Kidney capillary endothelial cell (primary cell): ENCODE measurements at places on chromosomes 2 and 18.

DNA sequence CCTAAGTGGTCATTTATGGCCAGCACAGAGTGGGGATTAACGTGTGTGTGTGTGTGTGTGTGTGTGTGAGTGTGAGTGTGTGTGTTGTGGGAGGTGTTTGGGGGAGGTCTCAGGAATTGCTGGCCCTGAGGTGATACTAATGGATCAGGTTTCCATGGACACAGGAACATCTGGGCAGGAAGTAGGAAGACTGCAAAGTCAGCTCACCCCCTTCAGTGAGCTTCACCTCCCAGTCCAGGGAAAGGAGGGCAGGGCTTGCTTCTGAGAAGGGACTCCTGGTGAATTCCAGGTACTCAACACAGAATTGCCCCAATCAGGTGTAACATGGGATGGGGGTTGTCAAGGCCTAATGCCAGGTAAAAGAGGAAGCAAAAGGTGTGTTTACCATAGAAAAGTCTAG is 30.3 kb upstream of the IL1R1 start:
- DNase-seq, result no peak

DNA sequence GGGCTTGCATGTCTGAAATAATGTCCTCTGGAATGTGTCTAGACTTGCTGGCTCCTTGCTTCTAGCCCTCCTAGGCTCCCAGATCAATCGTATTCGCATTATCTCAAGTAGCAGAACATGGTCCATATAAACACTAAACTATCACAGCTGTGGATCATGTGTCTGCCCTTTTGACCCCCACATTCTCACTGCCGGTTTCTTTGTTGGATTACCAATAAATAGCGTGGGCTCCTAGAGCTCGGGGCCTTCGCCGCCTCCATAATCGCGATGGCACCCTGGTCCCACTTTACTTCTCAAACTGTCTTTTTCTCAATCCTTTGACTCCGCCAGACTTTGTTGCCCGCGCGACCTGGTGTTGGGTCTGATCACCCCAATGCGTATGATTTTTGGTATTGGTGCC is 6.3 kb upstream of the SCYGR8 start:
- no peak for DNase-seq

DNA sequence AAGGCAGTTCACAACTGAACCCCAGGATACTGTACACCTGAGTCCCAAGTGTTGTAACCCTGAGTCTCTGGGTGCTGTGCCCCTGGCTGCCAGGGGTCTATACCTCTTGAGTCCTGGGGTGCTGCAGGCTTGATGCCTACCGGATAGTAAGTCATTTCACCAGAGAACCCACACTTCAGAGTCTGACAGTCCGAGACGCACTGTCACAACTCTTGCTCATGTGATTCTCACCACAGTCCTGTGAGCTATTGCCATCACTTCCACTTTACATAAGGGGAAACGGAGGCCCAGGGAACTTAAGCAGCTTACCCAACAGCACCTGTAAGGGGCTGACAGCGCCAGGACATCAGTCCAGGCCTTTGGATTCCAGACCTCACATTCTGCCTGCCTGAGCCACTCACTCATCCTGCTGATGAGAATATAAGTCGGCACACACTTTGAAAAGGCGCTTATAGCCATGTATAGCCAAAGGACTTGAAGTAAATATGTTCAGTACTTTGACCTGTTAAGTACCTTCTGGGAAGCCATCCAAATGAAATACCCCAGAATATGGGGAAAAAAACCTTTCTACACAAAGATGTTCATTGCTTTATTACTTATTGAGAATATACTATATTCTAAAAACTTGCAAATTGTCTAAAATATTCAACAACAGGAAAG is 180.7 kb upstream of the ID2 start:
- DNase-seq, result no peak

DNA sequence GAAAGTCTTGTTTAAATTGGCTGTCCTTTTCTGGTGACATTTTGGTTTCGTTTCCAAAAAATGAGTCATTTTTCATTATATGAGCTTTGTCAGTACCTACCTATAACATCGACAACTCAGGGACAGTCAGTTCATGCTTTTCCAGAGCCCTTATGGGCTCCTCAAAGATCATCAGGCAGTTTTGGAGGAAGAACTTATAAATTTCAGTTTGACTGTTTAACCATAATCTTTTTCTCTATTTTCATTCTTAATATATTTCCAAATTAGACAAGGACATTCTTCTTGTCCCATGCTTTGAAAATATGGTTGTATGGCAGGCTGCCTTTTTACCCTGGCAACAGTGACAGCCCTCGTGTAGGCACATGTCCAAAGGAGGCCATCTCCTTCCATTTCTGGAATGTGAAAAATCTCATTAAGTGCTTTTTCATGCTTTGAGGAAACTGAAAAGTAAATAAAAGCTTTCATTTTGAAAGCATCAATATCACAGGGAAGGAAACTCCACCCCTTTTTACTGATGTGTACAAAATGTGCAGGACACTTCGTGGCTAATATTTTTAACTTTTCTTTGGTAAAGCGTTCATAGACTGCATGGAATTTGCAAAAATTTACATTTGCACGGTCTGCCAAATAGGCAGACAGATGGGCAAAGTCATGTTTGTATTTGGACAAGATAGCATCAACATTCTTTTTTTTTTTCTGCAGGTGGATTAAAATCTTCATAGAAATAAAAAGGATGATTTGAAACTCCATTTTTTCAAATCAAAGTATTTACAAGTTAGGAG is 7.2 kb upstream of the PROC start:
- DNase-seq, result no peak

GRCh38 chr18:37107748-37108522 is 279.0 kb downstream of the KIAA1328 start:
- DNase-seq, result no peak

- peak; percentile 65 for DNase-seq
Measured at GRCh38 chr18:59814891-59815290, 84.9 kb upstream of the PMAIP1 start.

DNA sequence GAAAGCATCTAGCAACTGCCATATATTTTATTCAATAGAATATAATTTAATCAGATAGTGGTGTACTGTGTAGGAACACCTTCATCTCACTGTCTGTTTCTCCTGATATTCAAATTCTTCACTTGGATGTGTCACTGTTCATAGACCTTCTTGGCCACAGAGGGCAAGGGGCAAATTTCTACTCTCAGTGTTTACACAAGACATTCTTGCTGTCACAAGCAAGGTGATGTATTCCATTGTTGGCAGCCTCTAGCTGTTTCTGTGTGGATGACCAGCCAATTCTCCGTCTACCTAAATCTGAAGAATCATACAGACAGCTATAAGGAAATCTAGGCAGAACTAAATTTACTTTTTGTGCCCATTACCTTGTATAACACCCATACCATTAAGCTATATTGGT is 948.3 kb downstream of the CNTNAP5 start:
- DNase-seq, result no peak

GRCh38 chr18:27428120-27428519 is 243.0 kb upstream of the CHST9 start:
- DNase-seq, result no peak

DNA sequence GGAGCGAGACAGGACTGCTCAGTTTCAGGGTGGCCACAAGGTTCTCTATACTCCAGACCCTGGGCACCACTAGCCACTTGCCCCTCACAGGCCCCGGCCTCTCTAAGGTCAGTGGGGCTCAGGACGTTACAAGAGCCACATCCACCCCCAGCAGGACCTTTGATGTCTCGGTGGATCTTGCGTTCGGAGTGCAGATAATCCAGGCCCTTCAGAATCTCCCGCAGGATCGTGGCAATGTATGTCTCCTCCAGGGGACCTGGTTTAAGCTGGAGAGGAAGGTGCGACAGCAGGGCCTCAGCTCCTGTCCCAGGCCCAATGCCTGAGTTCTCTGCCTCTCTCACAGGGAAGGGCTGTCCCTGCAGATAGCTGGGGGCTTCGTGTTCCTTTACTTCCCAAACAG is 8.4 kb downstream of the STK25 start:
- no peak for DNase-seq

DNA sequence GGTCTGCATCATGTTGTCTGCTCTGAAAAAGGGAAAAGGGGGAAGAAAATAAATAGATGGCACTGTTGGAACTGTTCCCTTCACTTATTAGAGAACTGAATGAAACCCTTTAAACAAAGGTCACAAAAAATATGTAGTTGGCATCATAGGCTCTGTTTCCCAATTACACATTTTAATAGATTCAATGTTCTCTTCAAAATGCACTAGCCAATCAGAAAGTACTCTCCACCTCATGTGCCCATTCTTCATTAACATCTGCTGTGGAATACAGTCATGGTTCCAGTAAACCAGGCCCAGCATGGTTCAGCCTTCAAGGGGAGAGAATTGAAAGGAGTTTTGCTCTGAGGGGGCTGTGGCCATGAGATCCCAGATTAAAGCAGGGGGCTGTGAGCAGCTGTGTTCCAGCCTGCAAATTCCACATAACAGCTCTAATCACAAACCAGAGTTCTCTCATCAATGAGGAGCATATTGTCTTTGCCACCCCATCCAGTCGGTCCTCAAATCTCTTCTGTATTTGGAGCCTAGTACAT is 165.9 kb upstream of the CREB1 start:
- no peak for DNase-seq

DNA sequence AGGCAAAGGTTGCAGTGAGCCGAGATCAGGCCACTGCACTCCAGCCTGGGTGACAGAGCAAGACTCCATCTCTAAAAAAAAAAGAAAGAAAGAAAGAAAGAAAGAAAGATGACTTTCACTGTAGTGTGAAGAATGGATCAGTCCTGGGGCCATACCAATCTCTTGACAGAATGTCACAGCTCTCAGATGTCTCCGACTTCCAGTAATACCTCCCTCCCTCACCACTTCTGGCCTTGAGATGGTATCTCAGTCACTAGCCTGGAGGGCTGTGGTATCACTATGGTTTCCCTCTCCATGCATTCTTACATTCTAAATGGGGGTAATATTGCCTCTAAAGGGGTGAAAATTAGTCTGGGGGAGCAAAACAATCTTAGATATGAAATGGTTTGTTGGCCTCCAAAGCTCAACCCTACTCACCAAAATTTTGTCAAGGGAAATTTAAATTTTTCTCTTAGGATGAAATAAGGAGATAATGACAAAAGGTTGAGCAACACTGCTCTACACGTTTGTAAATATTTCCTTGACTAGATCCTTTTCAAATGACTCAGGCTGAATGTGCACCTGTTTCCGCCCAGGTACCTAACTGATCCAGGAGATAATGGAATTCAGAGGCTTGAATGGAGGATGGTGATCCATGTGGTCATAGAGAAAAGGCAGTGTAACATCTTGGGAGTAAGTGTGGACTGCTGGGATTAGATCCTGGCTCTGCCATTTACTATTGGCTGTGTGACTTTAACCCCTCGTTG is 19.9 kb upstream of the SPRED2 start:
- DNase-seq, result no peak

DNA sequence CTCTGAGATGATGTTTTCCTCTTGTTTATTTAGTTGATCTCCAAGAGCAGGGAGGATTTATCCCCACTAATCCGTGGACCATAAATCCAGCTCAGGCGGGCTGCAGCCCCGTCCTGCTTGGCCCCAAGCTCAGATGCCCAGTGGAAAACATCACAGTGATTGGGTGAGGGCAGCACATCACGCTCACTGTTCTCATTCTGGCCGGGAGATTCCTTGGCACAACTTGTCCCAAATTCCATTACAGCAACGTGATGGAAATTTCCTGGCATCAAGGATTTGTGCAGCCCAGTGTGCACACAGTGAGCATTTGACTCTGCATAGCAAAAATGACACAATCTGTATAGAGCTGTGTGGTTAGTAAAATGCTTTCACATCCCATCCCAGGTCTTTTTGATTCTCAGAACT is 96.8 kb downstream of the VAPA start:
- DNase-seq, result no peak

DNA sequence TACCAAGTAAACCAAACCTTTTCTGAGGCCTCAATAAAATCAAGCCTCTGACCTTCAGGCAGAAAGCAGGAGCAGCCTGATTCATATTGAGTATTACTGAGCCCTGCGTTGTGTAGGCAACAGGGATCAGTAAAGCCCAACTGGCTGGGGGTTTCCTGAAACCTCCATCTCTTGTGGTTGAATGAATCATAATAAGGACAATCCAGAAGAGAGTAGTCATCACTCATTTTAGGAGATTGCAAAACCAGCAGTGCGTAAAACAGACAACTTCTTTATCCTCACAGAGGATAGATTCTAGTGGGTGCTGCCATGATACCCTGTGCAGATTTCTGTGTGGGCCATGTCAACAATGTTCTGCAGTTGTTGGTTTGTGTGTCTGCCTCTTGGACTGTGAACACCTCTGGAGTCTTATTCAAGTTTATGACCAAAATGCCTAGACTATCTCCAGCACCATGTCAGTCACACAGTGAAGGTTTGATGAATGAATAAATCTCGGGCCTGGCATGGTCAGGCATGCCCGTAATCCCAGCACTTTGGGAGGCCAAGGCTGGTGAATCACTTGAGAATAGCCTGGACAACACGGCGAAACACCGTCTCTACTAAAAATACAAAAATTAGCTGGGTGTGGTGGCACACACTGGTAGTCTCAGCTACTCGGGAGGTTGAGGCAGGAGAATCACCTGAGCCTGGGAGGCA is 51.8 kb upstream of the RAB27B start:
- DNase-seq, result peak; percentile 84

DNA sequence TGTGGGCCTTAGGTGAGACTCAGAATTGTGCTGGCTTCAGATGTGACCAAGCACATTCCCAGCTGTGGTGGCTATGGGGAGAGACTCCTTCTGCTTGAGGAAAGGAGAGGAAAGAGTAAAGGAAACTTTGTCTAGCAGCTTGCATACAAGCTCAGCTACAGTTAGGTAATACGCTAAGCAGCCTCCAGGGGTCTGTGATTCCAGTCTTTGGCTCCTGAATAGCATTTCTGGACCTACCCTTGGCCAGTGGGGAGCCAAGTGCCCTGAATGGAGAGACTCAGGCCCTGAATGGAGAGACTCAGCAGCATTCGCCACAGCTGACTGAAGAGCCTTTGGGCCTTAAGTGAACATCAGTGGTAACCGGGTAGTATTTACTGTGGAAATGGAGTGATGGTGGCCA is 227.4 kb upstream of the CDH7 start:
- no peak for DNase-seq

- no peak for DNase-seq
Measured at GRCh38 chr2:157179324-157180105, 78.0 kb upstream of the GALNT5 start.

GRCh38 chr2:160657196-160657595 is 163.6 kb upstream of the RBMS1 start:
- DNase-seq, result no peak

DNA sequence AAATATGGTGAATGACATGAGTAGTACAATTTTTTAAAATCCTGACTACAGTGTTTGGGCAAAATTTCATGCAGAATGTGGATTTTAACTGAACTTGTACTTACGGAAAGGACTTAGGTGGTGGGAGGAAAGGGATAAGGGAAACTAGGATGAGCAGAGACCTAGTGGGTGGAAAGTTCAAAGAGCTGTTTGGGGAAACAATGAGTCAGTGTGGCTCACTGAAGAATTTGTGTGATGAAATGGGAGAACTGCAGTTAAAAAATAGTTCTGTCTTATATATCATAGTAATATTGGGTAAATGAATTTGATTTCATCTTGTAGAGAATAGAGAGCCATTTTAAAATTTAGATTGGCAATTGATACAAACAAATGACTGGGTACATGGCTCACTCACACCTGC is 220.1 kb upstream of the CTAGE1 start:
- DNase-seq, result no peak
